ENCODE measurements at places on chromosomes 4 and X. TPM values are rescaled to one million over a fixed set of nuclear protein-coding genes. Genes with fewer than 3 reads are reported as not detected.

DNA sequence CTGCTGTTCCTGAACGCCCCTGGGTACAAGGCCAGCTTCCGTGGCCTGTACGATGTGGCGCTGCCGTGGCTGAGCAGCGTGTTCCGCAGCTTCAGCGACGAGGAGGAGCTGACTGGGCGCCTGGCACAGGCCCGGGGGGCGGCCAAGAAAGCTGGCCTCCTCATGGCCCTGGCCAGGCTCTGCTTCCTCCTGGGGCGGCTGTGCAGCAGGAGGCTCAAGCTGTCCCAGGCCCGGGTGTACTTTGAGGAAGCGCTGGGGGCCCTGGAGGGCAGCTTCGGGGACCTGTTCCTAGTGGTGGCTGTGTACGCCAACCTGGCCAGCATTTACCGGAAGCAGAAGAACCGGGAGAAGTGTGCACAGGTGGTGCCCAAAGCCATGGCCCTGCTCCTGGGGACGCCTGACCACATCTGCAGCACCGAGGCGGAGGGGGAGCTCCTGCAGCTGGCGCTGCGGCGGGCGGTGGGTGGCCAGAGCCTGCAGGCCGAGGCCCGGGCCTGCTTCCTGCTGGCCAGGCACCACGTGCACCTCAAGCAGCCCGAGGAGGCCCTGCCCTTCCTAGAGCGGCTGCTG is 28.2 kb downstream of the SH3TC1 start:
- H3K4me1 ChIP-seq: peaks cover 12% of the 10 kb centered on the region
- no peaks in the 10 kb centered on the region for H3K27me3 ChIP-seq
- DNase-seq: no peak

DNA sequence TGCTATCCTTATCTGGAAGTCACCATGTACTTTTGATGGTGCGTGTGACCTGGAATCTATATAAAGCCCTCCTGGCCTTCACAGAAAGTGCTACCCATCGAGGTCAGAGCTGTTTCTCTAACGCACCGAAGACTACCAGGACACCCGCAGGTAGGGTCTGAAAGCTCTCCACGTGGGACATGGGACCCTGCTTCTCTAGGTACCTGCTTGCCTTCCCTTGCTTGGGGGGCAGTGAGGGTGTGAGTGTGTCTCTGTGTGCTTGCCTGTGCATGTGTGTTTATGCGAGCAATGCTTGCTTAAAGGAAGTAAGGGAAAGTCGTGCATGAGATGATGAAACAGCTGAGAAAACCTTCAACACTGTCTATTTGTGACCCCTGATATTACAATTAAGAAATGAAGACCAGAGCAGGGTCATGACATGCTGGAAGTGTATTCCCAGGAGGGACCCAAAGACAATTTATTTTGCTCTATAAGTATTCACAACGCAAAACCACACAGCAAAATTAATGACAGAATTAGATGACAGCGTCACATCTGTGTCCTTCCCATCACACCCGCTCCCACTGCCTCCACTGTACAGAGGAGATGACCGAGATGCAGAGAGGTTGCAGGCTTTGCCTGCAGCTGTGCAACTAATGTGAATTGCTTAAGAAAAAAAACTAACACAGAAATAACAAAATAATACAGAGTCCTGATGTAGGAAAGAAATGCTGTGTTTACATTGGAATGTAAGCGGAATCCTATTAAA is 76.4 kb upstream of the HELT start:
- H3K27me3 ChIP-seq: no peaks in the 10 kb centered on the region
- no peak for DNase-seq
- H3K4me3 ChIP-seq: no peak overlapping the region
- H3K4me1 ChIP-seq: no peaks in the 10 kb centered on the region
- no peak overlapping the region for H3K27ac ChIP-seq

DNA sequence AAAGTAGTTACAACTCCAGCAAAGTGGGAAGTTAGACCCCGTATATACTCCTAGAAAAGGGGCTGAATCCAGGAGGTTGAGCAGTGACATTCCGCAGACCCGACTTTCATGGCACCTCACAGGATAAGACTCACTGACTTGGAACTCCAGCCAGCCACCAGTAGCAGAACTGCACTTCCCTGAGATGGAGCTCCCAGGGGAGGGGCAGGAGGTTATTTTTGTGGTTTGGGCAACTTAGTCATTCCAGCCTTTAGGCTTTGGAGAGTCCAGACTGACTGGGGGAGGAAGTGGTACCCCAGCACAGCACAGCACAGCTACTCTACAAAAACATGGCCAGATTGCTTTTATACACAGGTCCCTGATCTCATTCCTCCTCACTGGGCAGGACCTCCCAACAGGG is 319.1 kb downstream of the PCDH19 start:
- no peak overlapping the region for H3K27ac ChIP-seq
- H3K4me3 ChIP-seq: no peak overlapping the region
- H3K27me3 ChIP-seq: no peaks in the 10 kb centered on the region
- no peaks in the 10 kb centered on the region for H3K36me3 ChIP-seq

DNA sequence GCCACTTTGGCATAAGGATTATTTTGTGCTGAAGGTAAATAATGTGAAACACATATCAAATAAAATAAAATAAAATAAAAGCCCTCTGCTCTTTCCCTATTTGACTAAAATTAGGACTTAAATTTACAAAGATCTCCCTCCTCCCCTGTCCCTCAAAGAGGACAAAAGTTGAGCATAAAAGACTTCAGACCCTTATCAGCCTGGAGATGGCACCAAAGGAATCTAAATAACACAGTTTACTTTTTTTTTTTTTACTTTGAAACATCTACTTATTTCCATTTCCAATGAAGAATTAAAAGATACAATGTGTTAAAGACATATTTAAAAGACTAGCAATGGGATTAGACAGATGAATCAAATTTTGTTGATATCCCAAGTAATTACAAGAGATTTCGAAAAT is 89.7 kb downstream of the EPHA5 start:
- DNase-seq: no peak
- H3K4me3 ChIP-seq: no peak overlapping the region
- H3K27ac ChIP-seq: no peak overlapping the region
- no peaks in the 10 kb centered on the region for H3K27me3 ChIP-seq
- no peaks in the 10 kb centered on the region for H3K36me3 ChIP-seq

DNA sequence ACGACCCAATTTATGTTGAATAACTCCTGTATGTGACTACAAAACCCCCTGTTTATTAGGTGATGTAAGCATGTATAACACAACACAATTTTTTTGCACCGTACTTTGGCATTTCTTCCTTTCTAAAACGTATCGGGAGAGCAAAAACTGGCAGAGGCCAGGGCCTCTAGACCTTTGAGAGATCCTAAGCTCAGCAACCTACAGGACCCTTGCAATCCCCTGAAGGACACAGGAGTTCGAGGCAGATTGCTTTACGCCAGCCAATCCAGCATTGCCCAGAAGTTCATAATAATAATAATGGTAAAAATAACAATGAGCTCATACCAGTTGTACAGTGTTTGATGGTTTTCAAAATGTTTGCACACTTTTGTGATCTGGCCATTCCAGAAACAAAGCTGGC is 7.7 kb downstream of the NKX3-2 start:
- peaks cover 15% of the 10 kb centered on the region for H3K27me3 ChIP-seq
- H3K4me3 ChIP-seq: no peak overlapping the region
- no peak for DNase-seq
- H3K4me1 ChIP-seq: no peaks in the 10 kb centered on the region

DNA sequence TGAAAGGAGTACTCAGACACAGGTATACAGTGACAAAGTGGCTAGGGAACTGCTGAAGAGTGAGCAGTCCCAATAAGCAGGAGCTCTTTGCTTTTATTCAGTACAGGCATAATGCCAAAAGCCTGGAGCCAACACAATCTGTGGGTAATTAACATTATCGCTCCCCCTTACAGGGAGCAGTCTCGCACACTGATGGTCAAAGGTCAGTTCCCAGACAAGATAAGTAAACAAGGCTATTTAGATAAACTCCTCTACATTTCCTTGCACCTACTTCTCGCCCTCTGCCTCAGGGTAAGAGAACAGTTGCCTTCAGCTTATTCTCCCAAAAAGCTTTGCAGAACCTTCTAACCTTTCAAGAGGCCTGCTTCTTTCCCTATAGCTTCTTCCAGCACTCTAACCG is 73.9 kb upstream of the TAF9B start:
- no peak overlapping the region for H3K27ac ChIP-seq
- H3K4me1 ChIP-seq: no peaks in the 10 kb centered on the region
- no peak overlapping the region for H3K4me3 ChIP-seq
- H3K27me3 ChIP-seq: no peaks in the 10 kb centered on the region
- H3K36me3 ChIP-seq: no peaks in the 10 kb centered on the region

GRCh38 chr4:109472343-109472761 is 38.7 kb downstream of the SEC24B start:
- H3K36me3 ChIP-seq: no peaks in the 10 kb centered on the region
- no peaks in the 10 kb centered on the region for H3K27me3 ChIP-seq
- H3K27ac ChIP-seq: no peak overlapping the region
- DNase-seq: no peak
- H3K4me1 ChIP-seq: peaks cover 4% of the 10 kb centered on the region
- H3K4me3 ChIP-seq: no peak overlapping the region

- no peaks in the 10 kb centered on the region for H3K27me3 ChIP-seq
- no peak overlapping the region for H3K27ac ChIP-seq
- H3K4me3 ChIP-seq: no peak overlapping the region
- H3K36me3 ChIP-seq: no peaks in the 10 kb centered on the region
These were observed 33.4 kb upstream of the KLHL34 start for GRCh38 chrX:21691512-21692018.

- H3K4me3 ChIP-seq: no peak overlapping the region
- no peaks in the 10 kb centered on the region for H3K4me1 ChIP-seq
- no peak overlapping the region for H3K27ac ChIP-seq
- no peaks in the 10 kb centered on the region for H3K36me3 ChIP-seq
- no peaks in the 10 kb centered on the region for H3K27me3 ChIP-seq
- no peak for DNase-seq
These were observed 10.4 kb downstream of the SCML1 start for GRCh38 chrX:17747692-17748091.

GRCh38 chr4:11605597-11605996 is 176.9 kb upstream of the HS3ST1 start:
- no peaks in the 10 kb centered on the region for H3K36me3 ChIP-seq
- H3K27me3 ChIP-seq: no peaks in the 10 kb centered on the region
- no peak for DNase-seq
- no peaks in the 10 kb centered on the region for H3K4me1 ChIP-seq

DNA sequence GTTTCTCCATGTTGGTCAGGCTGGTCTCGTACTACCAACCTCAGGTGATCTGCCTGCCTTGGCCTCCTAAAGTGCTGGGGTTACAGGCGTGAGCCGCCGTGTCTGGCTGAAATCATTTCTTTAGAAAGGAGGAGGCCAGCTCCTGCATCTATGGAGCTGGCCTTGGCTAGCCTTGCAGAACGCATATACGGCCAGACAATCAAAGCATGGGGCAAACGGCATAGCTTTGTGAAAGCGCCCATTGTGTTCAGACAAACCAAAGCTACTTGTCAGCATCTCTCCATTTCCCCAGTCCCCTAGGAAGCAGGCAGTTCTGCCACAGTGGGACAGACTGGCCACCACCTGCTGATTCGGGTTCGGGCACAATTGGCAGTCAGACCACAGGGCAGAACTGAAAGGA is 48.9 kb upstream of the IQSEC2 start:
- H3K4me3 ChIP-seq: no peak overlapping the region
- no peaks in the 10 kb centered on the region for H3K4me1 ChIP-seq
- no peaks in the 10 kb centered on the region for H3K36me3 ChIP-seq
- H3K27ac ChIP-seq: no peak overlapping the region
- no peaks in the 10 kb centered on the region for H3K27me3 ChIP-seq

The NUP62CL gene
- 1.5 TPM for total RNA-seq

- H3K4me3 ChIP-seq: no peak overlapping the region
- H3K27me3 ChIP-seq: no peaks in the 10 kb centered on the region
- DNase-seq: no peak
- H3K27ac ChIP-seq: no peak overlapping the region
- H3K36me3 ChIP-seq: no peaks in the 10 kb centered on the region
- H3K4me1 ChIP-seq: peaks cover 4% of the 10 kb centered on the region
These were observed 106.6 kb upstream of the NAP1L5 start for GRCh38 chr4:88804234-88804633.

DNA sequence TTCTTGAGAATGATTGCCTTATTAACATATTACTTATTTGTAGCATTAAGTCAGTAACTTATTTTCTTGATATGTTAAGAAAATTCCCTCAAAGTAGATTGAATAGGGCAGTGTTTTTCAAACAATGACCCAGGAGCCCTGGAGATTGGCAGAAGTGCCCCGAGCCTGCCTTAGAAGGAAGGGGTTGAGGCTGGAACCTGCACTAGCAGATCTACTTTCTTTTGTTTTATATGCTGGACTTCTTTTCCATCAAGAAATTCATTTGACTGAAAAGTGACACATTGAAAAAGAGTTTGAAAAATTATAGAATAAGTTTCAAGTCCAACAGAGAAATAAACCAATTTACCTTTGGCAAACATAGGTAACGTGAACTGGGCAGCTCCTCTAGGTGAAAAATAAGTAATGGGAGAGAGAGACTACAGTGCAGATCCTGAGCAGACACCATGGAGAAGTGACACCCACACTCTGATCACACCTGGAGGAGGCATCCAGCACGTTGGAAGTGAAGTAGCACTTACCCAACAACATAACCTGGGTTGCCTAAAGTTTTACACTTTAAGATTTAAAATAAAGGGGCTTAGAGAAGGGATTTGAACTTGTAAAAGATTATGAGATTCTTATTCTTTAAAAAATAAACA is 18.6 kb downstream of the ARSJ start:
- DNase-seq: no peak
- no peaks in the 10 kb centered on the region for H3K36me3 ChIP-seq
- no peaks in the 10 kb centered on the region for H3K27me3 ChIP-seq
- H3K4me3 ChIP-seq: no peak overlapping the region
- H3K4me1 ChIP-seq: no peaks in the 10 kb centered on the region

GRCh38 chr4:11537846-11538245 is 109.2 kb upstream of the HS3ST1 start:
- H3K27ac ChIP-seq: no peak overlapping the region
- no peaks in the 10 kb centered on the region for H3K36me3 ChIP-seq
- no peaks in the 10 kb centered on the region for H3K27me3 ChIP-seq

DNA sequence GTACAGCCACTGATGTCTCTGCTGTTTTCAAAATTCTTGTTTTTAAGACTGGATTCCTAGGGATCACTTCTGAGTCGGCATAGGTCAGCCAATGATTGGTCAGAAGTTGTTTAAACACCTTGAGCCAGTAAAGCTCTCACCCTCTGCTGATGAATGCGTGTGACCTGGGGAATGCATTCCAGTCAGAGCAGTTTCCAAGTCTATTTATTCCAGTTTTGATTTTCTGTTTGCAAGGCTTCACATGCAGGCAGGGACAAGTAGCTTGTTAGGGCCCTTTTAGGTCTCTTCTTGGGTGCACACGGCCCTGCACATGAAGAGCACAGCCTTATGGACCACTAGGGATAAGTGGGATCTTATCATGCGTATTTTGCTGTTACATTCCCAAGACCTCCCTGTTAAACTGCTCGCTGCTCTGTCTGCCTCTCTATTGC is 47.0 kb downstream of the KLHL15 start:
- no peaks in the 10 kb centered on the region for H3K36me3 ChIP-seq
- H3K4me3 ChIP-seq: no peak overlapping the region
- no peaks in the 10 kb centered on the region for H3K27me3 ChIP-seq
- no peak overlapping the region for H3K27ac ChIP-seq
- peaks cover 2% of the 10 kb centered on the region for H3K4me1 ChIP-seq

The SORCS2 gene
- 12.6 TPM for total RNA-seq

The TBC1D25 gene
- total RNA-seq: 12.2 TPM

The F8A2 gene
- total RNA-seq: not detected

All from ovary (tissue), 10 donors.